Effector memory CD8-positive, alpha-beta T cell (primary cell): ENCODE measurements at places on chromosomes 4 and X.

DNA sequence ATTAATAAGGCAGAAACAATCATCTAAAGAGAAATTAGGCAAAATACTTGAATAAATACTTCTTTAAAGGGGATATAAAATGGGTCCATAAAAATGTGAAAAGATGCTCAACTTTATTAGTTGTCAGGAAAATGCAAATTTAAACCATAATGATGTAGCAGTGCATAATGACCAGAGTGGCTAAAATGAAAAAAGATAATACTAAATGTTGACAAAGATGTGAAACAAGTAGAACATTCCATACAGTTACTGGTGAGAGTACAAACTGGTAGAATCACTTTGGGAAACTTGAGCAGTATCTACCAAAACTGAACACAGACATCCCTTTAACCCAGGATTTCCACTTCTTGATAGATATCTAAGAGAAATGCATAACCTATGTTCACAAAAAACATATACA lies 5.0 kb downstream of the ARSJ start:
- peaks cover 2% of the 10 kb centered on the region for H3K4me1 ChIP-seq
- no peak overlapping the region for H3K27ac ChIP-seq
- H3K27me3 ChIP-seq: peaks cover 49% of the 10 kb centered on the region
- H3K4me3 ChIP-seq: no peak overlapping the region

DNA sequence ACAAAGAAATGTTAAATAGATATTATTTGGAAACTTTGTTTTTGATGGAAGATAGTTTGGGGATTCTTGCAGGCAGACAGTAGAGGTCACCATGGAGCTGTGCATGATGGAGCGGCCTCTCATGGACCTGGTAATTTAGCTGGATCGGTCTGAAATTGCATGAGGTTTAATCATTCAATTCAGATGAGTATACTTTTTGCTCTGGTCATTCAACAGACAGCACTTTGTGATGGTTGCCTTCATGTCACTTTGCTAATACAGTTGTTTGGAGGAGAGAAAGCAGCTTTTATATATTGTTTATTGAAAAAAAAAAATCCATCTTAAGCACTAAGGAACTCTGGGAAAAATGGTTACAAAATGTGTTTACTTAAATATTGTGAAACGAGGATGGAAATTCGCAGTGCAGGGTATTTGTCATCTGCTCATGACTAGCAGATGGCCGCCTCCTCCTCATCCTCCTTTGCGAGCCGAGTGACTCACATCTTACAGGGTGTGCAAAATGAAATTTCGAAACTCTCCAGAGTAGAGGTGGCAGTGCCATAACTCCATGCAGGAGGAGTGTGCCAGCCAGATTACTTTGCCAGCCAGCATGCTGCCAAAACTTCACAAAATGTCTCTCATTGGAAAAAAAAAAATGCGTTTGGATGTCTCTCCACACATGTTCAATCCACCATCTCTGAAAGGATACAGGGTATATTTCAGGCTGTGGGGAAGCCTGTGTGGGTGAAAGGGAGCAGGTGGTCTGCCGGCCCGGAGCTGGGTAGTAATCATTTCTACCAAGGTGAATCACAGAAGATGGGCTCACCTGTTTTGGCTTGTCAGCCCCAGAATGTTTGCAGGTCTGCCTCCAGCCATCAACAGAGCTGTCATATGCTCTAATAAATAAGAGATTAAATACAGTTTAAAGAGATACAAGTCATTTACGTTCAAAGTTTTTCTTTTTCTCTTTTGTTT lies 314.9 kb upstream of the DIPK2B start:
- no peak overlapping the region for H3K27ac ChIP-seq
- H3K4me1 ChIP-seq: no peaks in the 10 kb centered on the region
- H3K4me3 ChIP-seq: no peak overlapping the region
- H3K36me3 ChIP-seq: no peaks in the 10 kb centered on the region
- no peaks in the 10 kb centered on the region for H3K27me3 ChIP-seq

- no peak for DNase-seq
- H3K27ac ChIP-seq: no peak overlapping the region
- H3K4me3 ChIP-seq: no peak overlapping the region
- H3K36me3 ChIP-seq: no peaks in the 10 kb centered on the region
These were observed 29.4 kb upstream of the GABRA3 start for GRCh38 chrX:152480269-152481212.

DNA sequence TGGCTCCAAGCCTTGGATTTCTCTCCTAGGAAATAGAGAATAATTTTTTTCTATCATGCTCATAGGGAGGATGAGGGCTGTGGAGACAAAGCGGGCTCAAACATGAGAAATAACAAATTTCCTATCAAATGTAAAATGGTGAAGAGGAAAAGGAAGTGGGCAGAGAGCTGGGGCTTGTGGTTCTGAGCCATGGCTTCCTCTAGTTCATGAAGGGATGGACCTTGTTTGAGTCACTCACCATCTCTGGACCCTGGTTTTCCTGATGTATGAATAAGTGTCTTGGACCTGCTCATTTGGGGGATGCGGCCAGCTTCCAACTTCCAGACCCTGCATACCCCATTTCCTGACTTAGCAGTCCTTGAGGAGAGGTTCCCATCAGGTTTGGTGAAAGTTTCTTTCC lies 63.0 kb downstream of the MSX1 start:
- peaks cover 4% of the 10 kb centered on the region for H3K4me1 ChIP-seq
- H3K27ac ChIP-seq: no peak overlapping the region
- peak overlapping the region; percentile 56 for H3K4me3 ChIP-seq
- H3K27me3 ChIP-seq: peaks cover 17% of the 10 kb centered on the region
- H3K36me3 ChIP-seq: no peaks in the 10 kb centered on the region
